ENCODE measurements at places on chromosomes 11 and 22.
A peak's percentile ranks its signal among the peaks of the same experiment; 100 is the strongest.

DNA sequence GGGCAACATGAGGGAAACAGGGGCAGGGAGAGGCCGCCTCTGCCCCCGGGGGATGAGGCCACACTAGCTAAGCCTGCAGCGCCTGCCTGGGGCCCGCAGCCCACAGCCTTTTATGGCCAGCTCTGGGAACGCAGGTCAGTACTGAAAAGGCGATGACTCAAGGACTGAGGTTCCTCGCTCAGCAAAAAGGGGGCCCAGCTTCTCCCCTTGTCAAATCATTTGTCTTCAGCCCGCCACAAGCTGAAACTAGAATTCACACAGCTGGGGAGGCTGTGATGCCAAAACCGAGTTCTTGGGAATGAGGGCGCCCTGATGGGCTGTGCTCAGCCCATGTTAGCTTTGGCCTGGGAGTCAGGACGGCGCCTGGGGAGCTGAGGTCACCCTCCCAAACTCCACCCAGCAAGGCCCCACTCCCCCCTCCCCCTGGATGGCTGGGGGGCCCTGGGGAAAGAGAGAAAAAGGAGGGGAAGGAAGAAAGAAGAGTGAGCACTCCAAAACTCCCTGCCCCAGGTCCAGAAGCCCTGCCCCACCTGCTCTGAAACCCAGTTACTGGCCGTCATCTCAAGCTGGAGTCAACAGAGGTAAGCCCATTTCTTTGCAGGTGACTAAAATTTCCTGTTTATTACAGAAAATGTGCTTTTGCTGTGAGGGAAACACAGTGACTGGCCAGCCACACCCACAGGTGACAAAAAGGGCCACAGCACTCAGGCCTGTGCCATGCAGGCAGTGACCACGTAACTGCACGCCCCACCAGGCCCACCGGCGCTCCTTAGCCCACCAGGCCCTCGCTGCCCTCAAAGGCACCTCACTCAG, 13.7 kb downstream of the EHD1 start:
- peak; percentile 65 for DNase-seq

GRCh38 chr11:2432171-2432621, 12.1 kb downstream of the TRPM5 start:
- no peak for DNase-seq

DNA sequence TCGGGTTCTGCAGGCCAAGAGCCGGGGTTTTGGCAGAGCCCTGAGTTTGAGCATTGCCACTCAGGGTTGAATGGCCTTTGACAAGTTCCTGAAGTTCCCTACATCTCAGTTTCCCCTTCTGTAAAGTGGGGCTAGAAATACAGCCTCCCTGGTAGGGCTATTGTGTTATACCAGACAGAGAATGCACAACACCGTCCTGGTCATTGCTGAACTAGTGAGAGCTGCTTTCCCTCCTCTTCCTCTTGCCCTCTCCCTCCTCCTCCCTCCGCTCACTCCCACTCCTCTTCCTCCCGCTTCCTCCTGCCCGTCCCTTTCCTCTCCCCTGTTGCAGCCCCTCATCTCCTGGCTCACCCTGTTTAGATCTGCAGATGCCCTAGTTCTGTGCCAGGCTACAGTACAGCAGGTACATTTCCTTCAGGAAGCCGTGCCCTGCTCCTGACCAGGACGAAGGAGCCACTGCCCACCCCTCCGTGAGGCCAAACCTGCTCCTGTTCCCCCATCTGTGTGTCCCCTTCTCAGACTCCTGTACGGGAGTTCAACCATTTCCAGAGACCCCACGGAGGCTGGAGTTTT, 91.5 kb upstream of the SHANK2 start:
- DNase-seq: no peak

DNA sequence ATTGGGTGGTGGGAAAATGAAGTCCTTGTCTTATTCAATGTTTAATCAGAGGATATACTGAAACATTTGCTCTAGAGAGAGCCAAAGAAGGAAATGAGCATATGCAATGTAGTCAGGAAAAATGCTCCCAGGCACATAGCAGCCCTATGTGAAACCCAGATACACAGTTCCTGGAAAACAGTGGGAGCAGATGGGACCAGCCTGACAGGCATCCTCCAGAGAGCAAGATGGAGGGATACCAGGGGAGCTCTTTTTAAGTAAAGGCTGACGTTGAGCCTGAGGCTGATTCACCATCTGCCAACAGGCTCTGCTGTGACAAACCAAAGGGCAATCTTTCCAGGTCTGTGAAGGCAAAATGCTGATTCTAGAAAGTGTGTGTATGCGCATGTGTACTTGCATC, 559.4 kb upstream of the KIRREL3 start:
- no peak for DNase-seq

GRCh38 chr11:125979511-125979910, 33.7 kb downstream of the VSIG10L2 start:
- no peak for DNase-seq

- no peak for DNase-seq
Observed at GRCh38 chr22:36317658-36318271, 64.8 kb downstream of the APOL1 start.

DNA sequence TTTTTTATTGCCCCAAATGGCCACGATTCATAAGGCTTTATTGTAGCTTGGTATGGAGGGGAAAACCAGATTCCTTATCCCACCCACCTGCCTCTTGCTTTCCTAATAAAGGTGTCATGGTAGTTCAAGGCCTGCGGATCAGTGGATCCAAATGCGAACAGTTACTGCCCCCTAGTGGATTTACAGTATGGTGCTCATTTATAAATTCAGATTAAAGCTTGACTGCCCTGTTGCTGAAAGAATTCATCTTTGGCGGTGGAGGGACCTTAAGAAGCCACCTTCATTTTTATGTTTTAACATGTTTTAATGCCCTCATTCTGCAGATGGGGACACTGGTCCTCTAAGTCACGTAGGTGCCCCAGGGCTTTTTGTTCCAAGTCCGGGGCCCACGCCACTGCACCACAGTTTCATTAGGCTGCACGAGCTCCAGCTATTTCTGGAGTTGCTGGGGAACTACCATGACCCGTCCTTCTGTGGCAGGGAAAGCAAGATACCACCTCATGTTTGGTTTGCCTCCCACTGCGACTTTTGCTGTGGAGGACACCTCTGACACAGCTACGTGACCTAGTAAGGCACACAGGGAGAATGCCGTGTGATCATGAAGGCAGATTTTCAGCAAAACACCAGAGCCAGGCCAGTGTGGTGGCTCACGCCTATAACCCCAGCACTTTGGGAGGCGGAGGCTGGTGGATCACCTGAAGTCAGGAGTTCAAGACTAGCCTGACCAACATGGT, 15.6 kb upstream of the INCENP start:
- DNase-seq: peak; percentile 59

- DNase-seq: no peak
Observed at GRCh38 chr11:34354782-34355181, 3.0 kb downstream of the ABTB2 start.

DNA sequence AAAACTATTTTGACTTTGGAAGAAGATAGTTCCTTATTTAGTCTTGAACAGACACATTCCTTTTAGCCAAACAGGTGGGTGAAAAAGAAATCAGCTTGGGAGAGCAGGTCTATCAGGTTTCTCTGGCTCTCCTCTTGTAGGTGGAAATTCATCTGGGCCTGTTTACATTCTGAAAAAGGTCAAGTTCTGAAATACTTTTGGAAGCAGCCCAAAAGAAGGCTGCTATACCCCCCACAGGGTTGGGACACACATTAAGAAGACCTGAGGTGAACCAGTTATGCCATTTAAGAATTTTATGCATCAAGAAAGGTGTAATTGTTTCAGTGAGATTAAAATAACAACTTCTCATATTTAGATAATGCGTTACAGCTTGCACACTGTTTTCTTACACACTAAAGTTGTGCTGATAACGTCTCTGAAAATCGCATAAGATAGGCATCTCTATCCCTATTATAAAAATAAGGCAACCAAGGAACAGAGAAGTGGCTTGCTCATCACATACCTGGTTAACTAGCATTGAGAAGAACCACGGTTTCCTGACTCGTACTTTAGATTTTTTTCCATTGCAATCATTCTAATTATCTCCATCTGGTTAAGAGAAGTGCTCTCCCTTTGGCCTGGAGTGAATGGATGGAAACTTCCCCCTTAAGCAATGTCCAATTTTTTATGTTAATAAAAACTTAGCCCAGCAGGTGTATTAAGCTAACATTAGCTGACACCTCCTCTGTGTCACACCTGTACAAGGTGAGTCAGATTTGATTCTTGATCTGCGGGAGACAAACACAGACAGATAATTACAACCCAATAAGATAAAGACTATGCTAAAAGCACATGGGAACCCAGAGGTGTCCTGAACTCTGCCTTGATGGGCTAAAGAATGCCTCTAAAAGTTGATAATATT, 60.5 kb upstream of the UCP3 start:
- DNase-seq: no peak

DNA sequence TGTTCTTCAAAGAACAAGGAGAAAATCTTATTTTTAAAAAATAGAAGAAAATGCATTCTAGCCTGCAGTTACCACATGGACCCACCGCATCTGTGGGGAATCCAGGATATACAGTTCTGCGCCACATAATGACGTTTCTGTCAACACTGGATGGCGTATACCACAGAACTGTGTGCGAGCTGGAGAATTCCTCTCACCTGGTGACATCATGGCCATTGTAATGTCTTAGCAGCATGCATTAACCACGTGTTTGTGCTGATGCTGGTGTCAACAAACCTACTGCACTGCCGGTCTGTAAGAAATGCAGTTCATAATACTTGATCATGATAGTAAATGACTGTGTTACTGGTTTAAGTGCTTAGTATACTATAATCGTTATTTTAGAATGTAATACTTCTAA, 174.7 kb downstream of the TBC1D22A start:
- no peak for DNase-seq

DNA sequence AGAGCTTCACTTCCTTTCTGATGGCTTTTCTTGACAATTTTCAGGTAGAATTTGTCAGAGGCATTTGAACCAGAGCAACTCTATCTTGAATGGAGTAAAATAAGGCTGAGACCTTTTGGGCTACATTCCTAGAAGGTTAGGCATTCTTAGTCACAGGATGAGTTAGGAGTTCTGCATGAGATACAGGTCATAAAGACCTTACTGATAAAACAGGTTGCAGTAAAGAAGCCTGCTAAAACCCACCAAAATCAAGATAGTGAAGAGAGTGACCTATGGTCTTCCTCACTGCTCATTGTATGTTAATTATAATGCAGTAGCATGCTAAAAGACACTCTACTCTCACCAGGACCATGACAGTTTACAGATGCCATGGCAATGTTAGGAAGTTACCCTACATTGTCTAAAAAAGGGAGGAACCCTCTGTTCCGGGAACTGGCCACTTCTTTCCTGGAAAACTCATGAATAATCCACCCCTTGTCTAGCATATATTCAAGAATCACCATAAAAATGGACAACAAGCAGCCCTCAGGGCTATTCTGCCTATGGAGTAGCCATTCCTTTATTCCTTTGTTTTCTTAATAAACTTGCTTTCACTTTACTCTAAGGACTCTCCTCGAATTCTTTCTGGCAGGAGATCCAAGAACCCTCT, 1519.7 kb upstream of the TENM4 start:
- DNase-seq: no peak

GRCh38 chr11:11944444-11944843, 64.0 kb downstream of the DKK3 start:
- no peak for DNase-seq

DNA sequence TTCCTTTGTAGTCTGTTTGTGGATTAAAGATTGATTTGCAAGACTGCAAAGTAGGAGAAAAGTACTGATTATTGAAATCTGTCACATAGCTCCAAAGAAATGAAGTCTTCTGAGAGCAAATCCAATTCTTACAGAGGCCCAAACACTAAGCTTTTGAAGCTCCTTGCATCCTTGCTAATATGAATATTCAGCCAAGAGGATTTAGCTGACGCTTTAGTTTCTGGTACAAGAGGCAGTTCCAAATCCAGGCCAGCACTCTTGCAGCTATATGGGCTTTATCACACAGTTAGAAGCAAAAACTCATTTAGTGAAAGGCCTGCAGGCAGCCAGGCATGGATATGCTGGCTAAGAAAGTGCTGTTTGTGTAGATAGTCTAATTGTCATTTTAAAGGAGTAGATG, 12.7 kb downstream of the PAAF1 start:
- no peak for DNase-seq

- DNase-seq: peak; percentile 90
Observed at GRCh38 chr11:81987829-81988472, 745.7 kb downstream of the FAM181B start.

- no peak for DNase-seq
Observed at GRCh38 chr11:110031171-110031570, 62.0 kb upstream of the ZC3H12C start.

GRCh38 chr11:67651976-67652781, 1.6 kb upstream of the ACY3 start:
- DNase-seq: no peak

- no peak for DNase-seq
Observed at GRCh38 chr11:130454491-130455252, 6.2 kb downstream of the ADAMTS15 start.

DNA sequence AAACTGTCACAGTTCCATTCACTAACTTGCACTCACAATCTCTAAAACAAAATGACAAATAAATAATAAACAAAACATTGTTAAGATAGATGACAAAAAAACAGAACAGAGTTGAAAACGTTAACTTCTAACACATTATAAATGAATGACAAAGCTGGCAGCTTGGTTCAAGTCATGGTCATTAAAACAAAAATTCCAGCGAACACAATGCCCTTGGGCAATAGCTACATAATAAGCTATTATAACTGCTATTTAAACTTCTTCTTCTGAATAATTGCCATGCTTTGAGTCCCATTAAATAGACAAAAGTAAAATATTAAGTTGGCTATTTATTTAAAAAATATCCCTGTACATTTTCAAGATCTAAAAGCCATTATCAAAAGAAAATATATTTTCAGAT, 54.7 kb downstream of the PICALM start:
- no peak for DNase-seq

DNA sequence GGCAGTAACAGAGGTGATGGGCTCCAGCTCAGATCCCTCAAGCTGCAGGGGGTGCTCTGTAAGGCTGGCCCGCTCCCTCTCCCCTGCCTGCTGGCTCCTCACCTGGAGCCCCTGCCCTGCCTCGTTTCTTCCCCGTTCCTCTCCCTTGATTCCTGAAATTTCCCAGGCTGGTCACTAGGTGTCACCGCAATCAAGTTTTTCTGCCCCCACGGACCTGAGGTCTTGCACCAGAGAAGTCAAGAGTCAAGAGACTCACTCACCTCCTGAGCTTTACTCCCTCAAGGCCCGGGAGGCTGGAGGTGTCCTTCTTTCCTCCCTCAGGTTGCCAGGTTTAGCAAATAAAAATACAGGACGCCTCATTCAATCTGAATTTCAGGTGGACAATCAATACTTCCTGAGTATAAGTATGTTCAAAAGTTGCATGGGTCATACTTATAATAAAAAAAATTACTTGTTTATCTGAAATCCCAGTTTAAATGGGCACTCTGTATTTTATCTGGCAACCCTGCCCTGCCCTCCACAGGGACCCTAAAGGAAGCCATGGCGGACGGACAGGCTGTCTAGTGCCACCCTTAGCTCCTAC, 69.2 kb downstream of the SCUBE1 start:
- peak; percentile 67 for DNase-seq

DNA sequence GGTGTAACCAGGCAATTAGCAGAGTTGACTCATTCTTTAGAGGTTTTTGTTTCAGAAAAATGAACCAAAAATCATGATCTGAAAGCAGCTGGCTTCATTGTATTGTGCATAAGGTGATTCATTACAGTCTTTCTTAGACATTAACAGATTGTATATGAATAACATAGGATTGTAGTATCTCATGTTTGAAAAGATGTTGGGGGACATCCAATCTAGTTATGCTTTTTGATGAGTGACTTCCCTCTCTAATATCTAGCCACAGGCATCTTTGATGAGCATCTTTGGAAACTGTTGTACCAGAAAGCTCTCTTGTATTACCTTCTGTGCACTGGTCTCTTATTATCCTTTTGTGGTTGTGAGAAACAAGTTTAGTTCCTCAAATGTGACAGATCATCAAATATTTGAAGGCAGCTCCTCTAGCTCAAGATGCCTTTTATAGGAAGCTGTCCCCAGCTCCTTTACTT, 8.3 kb downstream of the GRK3 start:
- no peak for DNase-seq
